ENCODE measurements at places on chromosomes 2 and 18.

GRCh38 chr2:208265371-208265800 lies 669 bp upstream of the PIKFYVE start:
- peak; percentile 68 for DNase-seq

- DNase-seq, result peak; percentile 7
Measured at GRCh38 chr2:98896416-98896815, 39.6 kb downstream of the CRACDL start.

GRCh38 chr2:234292962-234293243 lies 204.0 kb downstream of the ARL4C start:
- no peak for DNase-seq

- DNase-seq, result no peak
Measured at GRCh38 chr2:1866402-1867111, 122.2 kb upstream of the PXDN start.

DNA sequence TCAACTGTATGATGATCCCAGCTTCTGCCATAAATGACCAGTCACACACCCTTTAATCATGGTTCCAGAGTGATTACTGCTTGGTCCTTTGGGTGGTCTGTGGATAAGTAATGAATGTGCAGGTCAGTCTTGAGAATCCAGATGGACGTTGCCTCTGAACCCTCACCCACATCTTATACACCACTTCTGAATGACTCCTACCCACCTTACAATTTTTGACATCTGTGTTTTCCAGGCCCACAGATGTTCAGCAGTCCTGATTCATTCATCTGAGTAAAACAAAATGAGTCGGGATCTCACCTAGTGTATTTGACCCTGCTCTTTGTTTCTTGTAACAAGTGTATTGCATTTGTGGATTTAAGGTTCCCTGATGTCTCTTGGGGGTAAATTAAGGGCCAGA lies 194.1 kb upstream of the CCDC68 start:
- no peak for DNase-seq

DNA sequence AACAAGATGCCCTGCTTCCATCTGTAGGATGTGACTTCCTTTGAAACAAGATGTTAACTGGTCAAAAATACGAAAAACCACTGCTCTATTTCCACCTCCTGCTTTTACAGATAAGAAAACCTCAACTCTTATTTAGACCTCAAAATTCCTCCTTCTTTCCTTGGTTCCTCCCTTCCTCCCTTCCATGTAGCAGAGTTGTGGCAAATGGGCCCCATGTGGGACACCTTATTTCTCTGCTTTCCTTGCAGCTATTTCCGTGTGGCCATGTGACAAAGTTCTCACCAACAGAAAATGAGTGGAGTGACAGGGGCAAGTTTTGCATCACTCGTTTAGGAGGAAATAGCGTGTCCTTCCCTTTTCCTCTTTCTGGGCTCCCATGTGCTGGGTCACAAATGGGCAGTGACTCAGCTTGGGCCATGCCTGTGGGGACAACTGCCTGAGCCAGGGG lies 69.4 kb upstream of the SMAD2 start:
- no peak for DNase-seq

- no peak for DNase-seq
Measured at GRCh38 chr2:237638176-237638575, 10.8 kb downstream of the LRRFIP1 start.

- no peak for DNase-seq
Measured at GRCh38 chr2:208175840-208176153, 12.4 kb upstream of the CRYGA start.

DNA sequence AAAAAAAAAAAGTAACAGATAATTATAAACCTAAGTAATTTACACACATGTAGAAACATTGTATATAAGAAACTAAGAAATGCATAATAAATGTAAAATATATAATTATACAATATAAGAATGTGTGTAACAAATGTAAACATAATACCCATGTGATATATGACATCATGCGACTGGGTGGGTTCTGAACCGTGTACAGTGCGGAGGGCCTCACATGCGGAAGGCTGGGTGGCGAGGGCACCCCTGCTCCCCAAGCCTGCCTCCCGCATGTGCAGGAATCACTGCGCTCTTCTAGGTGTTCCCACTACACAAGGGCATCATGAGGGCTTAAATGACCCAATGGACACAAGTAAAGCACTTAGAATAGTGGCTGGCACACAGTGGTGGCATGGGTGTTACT lies 2.0 kb downstream of the PTPN18 start:
- DNase-seq, result no peak

GRCh38 chr18:7926526-7926925 lies 359.4 kb downstream of the PTPRM start:
- no peak for DNase-seq

- DNase-seq, result no peak
Measured at GRCh38 chr2:209773377-209773776, 1.7 kb downstream of the UNC80 start.

DNA sequence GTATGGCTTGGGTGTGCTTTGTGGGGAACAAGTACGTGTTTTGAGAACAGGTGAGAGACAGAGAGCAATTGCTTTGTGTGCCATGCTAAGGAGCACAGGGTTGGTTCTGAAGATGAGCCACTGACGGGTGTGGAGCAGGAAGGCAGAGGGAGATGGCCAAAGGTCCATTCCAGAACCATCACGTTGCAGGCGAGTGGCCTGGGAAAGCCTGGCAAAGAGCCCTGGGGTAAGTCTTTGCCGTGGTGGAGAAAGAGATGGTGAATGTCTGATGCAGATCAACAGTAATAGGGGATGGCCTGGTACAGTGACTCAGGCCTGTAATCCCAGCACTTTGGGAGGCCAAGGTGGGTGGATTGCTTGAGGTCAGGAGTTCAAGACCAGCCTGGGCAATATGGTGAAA lies 93.5 kb upstream of the ZNF521 start:
- DNase-seq, result no peak

GRCh38 chr2:216856406-216857065 lies 3.3 kb downstream of the TNP1 start:
- no peak for DNase-seq

DNA sequence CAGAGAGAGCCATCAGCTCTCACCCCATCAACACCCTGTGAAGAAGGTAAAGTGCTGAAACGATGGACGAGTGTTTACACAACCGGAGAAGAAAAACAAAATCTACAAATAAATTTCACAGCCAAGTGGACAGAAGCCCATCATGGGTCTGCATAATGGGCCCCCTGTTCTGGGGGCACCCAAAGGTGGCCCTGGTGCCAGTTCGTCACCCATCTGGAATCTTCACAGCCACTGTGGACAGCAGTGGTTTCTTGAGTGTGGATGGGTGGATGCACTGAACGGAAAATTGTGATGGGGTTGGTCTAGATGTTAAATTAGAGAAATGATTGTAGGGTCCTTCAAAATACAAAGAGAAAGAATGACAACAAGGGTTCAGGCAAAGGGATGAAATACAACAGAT lies 38.8 kb downstream of the ANKMY1 start:
- DNase-seq, result peak; percentile 0

GRCh38 chr2:45964223-45964841 lies 312.9 kb downstream of the PRKCE start:
- DNase-seq, result no peak

DNA sequence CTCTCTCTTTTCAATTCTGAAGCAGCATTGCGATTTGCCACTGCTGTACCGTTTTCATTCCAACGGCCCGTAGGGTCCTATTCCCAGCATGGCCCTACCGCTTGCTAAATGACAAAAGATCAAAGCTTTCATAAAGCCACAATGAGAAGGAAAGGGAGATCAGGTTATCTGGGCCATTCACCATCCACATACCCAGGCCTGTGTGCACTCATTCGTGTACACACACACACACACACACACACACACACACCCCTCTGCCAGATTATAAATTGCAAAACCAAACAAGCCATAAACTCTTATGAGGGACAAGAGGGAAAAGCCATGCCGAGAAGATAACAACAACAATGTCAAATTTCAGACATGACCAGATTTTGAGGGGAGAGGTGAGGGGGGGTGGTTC lies 282.3 kb downstream of the BCL11A start:
- no peak for DNase-seq

- DNase-seq, result no peak
Measured at GRCh38 chr2:187438455-187438854, 9.6 kb downstream of the CALCRL start.

DNA sequence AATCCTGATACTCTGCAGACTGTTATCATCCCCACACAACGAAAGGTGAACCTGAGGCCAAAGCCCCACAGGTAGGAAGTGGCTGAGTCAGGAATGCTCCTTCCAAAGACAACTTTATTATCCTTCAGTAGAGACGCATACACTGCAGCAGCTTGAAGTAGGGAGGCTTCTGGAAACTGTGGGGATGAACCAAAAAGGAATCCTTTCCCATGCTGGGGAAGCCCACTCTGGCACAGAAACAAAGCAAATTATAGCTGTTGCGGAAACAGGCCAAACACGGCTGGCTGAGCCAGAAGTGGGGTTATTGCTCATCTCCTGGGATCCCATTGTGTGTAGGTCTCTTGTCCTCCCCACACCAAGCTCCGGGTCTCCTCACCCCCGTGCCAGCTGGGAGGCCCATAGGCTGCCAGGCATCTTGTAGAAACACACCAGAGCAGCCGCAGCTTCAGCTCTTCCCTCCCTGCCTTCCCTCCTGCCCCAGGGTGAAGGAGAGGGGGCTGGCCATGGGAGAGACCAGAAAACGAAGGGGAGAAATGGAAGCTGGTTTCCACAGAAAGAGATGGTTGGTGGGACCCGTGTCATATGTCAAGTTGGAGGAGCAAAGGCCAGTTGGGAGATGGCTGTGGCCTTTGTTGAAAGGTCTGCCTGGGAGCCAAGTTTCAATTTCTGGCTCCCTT lies 176.9 kb upstream of the NABP1 start:
- no peak for DNase-seq

- DNase-seq, result no peak
Measured at GRCh38 chr2:188076149-188077056, 215.3 kb upstream of the GULP1 start.

GRCh38 chr2:222671259-222672067 lies at the start of gene MOGAT1:
Gene MOGAT1, plus strand, starts transcription at chr2:222671658. Its CDS starts 128 bp downstream, at chr2:222671786.
- DNase-seq, result no peak

DNA sequence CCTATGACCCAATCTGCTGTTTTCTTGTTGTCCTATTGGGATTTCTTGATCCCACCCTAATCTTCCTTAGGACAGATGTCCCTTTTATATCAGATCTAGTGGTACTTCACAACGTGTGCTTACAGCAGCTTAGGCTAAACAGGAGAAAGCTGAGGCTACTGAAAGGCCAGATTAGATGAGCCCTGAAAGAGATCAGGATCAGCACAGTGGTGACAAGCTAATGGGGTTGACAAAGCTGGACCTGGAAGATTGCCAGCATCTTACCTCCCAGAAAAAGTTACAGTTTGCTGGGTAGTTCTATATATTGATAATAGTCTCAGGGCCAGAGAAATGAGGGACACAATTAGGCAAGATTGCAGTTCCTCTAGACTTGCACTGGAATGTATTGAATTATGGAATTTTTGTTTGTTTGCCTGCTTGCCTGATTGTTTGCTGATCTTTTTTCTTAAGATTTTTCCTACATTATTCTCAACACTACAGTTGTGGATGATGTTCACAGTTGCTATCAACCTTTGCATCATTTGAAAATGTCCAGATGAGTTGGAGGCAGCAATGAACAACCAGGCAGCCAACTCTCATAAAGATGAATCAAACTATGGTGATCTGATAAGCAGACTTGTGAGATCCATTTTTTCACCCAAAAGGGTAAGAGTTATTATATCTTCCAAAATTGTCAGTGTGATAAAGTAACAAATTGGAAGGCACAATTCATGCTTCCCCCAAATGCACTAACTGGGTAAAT lies 49.1 kb upstream of the PIK3C3 start:
- DNase-seq, result no peak

- DNase-seq, result no peak
Measured at GRCh38 chr18:1825296-1825695, 746.0 kb downstream of the METTL4 start.

GRCh38 chr18:48536516-48536915 lies 2.3 kb upstream of the CTIF start:
- DNase-seq, result no peak

DNA sequence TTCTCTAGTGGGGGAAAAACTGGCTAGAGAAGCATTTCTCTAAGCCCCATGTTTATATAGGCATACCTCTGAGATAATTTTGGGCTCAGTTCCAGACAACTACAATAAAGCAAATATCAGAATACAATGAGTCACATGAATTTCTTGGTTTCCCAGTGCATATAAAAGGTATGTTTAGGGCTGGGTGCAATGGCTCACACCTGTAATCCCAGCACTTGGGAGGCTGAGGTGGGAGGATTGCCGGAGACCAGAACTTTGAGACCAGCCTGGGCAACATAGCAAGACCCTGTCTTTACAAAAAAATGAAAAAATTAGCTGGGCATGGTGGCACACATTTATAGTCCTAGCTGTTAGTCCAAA lies 22.2 kb downstream of the TSN start:
- no peak for DNase-seq

GRCh38 chr2:145041706-145042105 lies 521.8 kb upstream of the ZEB2 start:
- DNase-seq, result no peak

DNA sequence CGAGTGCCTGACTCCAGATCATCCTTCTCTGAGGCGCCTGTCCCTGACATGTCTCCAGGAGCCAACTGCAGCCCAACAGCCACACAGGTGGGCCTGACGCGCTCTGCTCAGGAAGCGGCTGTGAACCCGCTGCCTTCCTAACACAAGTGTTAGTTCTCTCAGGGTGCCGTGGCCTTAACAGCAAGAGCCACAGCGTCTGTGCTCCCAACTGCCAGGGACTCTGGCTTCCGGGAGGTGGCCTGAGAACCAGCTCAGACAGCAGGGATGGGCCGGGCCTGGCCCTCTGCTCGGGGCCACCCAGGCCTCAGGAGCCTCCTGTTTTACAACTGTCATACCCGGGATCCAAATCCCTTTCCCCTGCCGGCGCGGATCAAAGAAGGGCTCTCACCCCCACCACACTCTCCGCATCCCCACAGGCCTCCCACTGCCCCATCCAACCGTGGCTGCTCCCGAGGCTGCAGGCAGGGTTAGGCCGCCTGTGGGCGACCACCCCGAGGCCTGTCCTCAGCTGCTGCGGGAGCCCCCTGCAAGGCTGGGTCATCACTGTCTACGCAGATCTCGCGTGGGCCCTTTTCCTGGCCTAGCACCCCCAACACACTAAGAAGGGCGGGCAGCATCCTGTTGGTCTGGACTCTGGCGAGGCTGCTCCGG lies 114.2 kb upstream of the ZNF236 start:
- DNase-seq, result no peak

DNA sequence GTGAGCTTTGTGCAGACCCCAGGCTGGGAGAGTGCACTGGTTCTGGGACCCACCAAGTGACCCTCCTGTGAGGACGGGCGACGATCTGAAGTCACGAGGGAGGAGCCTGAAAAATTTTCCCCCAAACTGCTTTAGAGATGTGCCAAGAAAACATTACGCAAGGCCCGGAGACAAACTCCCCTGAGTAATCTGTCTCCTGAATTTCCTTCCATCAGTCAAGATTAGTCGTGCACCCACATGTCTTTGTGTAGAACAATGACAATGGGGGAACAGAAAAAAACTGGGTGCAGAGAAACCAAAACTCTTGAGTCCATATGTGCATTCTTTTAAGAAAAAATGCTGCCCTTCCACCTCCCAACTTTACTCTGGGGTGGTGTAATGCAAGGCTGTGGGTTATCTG lies 12.6 kb upstream of the NCK2 start:
- no peak for DNase-seq

All from activated naive CD4-positive, alpha-beta T cell treated with anti-CD3 and anti-CD28 coated beads, Interleukin-2, amount 10 ng/mL, durations not matched to agents 7 days and 5 days (primary cell).